ENCODE measurements at places on chromosomes 2 and 18. TPM values are rescaled to one million over a fixed set of nuclear protein-coding genes. Genes with fewer than 3 reads are reported as not detected.

Gene PLB1
- polyA plus RNA-seq: 1.4 TPM

- no peak for DNase-seq
Measured at GRCh38 chr18:37249171-37249886, 316.3 kb downstream of the CELF4 start.

DNA sequence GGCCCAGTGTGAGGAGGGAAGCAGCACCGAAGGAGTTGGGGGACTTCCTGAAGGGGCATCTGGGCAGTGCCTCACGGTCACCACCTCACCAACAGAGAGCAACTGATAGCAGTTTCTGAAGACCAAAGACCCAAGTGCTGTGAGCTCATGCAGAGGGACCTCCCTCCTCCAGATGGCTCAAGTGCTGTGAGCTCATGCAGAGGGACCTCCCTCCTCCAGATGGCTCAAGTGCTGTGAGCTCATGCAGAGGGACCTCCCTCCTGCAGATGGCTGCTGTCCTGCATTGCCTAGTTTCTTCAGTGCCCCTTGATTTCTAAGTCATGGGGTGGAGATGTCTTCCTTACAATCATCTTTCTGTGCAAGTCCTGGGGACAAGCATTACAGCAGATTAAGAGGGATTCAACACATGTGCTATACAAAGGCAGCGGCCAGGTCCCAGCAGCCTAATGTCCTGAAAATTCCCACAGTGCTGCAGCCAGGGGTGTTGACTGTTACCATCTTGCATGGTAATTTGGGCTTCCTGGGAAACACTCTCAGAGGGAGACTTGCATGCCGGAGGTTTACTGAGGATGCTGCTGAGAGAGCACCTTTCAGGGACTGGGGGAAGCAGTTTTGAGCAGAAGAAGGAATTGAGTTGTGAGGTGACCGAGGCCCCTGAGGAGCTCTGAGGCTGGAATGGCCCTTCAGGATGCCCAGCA is 409.3 kb downstream of the GALR1 start:
- peak; percentile 57 for DNase-seq

GRCh38 chr18:34648269-34648985 is 61.7 kb upstream of the DTNA start:
- DNase-seq: no peak

DNA sequence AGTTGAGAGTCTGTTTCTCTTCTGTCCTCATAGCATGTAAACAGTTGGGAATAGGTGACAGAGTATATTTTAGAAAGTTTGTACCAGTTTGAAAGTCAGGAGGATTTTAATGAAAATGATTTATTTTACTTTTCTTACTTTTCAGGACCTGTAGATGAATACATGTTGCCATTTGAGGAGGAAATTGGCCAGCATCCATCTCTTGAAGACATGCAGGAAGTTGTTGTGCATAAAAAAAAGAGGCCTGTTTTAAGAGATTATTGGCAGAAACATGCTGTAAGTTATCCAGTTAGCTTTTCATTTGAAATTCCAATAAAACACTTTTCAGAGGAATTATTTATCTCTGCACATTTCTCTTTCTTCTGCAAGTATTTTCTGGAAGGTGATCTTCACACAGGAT is 81.1 kb downstream of the ACVR2A start:
- DNase-seq: peak; percentile 48

DNA sequence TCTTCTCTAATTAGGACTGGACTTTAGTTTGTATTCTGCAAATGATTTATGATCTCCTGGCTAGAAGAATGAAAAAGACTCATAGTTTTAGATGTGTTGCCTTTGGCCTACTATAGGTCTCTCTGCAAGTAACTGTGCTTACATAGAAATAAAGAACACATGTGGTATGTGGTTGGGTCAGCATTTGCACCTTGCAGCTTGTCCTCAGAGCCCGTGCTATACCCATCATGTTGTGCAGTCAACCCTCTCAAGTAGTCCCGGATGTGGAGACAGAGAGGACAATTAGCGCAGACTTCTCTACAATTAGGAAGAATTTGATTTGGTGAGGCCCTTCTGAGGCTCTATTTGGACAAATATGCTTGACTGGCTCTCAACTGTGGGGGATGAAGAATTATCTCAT is 203.7 kb upstream of the ITGA4 start:
- no peak for DNase-seq

Gene BMP10
- polyA plus RNA-seq: not detected

Gene FAM237A
- not detected for polyA plus RNA-seq

DNA sequence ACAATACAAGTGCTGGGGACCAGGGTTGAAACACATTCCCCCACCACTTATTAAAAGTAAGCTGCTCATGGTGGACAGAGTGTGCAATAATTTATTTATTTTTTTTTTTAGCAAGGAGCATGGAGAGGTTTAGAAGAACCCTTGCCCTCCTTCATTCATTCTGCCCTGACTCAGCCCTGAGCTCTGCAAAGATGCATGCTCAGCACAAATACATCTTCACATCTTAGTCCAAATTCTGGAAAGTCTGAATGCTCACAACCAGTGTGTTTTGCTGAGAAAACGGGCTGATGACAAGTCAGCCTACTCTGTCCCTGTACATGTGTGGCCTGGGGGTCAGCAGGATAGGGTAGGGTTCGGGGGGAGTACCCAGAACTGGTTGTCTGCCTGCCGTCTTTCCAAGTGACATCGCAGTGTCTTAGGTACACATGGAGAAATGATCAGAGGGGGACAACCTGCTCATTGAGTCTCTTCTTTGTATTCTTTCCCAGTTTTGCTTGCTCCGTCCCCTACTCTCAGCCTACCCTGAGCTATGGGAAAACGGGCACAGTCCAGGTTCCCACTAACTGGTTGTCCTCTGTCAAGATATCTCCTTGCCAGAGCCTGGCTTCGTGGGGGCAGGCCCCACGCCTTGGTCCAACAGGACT is 76.4 kb downstream of the ADD2 start:
- no peak for DNase-seq

Gene KCNJ3
- polyA plus RNA-seq: 0.53 TPM

Gene RAD51AP2
- 0.04 TPM for polyA plus RNA-seq

- DNase-seq: no peak
Measured at GRCh38 chr18:46449499-46449898, 207.5 kb downstream of the LOXHD1 start.

Measured in muscle of leg (tissue), 16 donors.